ENCODE measurements at places on chromosomes 5 and 9. TPM values are rescaled to one million over a fixed set of nuclear protein-coding genes. Genes with fewer than 3 reads are reported as not detected.

- DNase-seq = no peak
Measured at GRCh38 chr5:607541-608428, 4.4 kb upstream of the CEP72 start.

Gene ALDH1A1
- total RNA-seq = 287 TPM

Gene FGD3
- total RNA-seq = not detected

Gene PTGES2
- total RNA-seq = 69.6 TPM

Data from endothelial cell of umbilical vein (primary cell).